ENCODE measurements at places on chromosomes 2 and 18.
A peak's percentile ranks its signal among the peaks of the same experiment; 100 is the strongest.

GRCh38 chr2:119160361-119160990 is 1.9 kb upstream of the C1QL2 start:
- DNase-seq = no peak

DNA sequence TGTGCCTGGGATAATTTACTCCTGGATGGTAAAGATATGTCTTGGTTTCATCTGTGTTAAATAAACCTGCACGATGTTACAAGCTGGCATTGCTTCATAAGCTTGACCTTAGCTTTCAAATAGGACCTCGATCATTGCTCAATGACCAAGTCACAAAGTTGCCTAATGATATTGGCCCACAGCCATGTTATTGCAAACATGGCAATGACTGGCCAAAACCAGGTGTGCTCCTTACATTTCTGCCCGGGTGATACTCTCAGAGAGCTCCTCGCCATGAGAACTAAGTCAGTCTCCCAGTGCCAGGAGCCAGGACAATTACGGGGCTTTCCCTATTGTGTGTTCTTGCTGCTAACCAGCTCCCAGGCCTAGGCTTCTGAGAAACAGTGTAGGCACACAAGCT is 72.5 kb upstream of the CYP1B1 start:
- DNase-seq = no peak

- no peak for DNase-seq
These were observed 108.8 kb upstream of the TRIB2 start for GRCh38 chr2:12607971-12608370.

- DNase-seq = no peak
These were observed 322.8 kb downstream of the STK39 start for GRCh38 chr2:167924556-167924955.

GRCh38 chr2:71526141-71526540 is 72.8 kb downstream of the DYSF start:
- no peak for DNase-seq

GRCh38 chr18:24561369-24561965 is 101.0 kb downstream of the HRH4 start:
- no peak for DNase-seq

GRCh38 chr2:232299927-232300674 is 78.5 kb upstream of the ALPP start:
- no peak for DNase-seq

DNA sequence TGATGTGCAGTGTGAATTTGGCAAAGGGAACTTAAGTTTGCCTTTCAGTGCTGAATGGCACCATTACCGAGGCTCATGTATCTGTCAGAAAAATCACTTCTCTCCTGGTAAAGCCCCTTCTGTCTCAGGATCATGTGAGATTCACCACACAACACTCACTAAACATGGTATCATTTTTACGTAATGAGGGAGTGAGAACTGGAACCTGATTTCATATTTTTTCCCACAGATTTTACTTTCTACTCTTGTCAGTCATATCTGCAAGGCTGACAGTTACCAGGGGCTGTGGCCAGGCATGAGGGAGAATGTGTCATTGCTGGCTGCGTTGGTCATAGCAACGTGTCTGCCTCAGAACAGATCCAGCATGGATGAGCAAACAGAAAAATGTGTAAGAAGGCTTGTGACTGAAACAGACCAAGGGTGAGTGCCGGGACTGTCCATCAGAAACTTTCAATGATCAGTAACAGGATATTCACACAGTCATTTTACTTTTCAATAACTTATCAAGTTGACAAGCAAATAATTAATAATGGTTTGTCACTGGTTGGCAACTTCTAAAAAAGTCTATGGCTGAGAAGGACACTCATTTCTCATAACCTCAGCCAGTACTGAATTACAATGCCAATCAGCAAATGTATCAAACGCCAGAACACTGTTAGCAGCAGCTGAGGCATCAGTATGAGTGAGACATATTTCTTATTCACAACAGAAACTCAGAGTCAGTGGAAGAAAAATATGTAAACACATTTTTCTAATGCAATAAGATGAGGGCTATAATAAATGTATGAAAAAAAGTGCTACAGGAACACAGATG is 100.5 kb downstream of the CDC42EP3 start:
- no peak for DNase-seq

GRCh38 chr2:236143811-236144210 is 24.4 kb downstream of the GBX2 start:
- DNase-seq = no peak

DNA sequence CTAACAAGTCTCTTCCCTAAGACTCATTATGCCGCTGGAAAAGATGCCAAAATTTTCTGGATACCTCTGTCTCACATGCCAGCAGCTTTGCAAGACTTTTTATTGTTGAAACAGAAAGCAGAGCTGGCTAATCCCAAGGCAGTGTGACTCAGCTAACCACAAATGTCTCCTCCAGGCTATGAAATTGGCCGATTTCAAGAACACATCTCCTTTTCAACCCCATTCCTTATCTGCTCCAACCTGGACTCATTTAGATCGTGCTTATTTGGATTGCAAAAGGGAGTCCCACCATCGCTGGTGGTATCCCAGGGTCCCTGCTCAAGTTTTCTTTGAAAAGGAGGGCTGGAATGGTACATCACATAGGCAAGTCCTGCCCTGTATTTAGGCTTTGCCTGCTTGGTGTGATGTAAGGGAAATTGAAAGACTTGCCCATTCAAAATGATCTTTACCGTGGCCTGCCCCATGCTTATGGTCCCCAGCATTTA is 26.3 kb downstream of the DHRS9 start:
- no peak for DNase-seq

DNA sequence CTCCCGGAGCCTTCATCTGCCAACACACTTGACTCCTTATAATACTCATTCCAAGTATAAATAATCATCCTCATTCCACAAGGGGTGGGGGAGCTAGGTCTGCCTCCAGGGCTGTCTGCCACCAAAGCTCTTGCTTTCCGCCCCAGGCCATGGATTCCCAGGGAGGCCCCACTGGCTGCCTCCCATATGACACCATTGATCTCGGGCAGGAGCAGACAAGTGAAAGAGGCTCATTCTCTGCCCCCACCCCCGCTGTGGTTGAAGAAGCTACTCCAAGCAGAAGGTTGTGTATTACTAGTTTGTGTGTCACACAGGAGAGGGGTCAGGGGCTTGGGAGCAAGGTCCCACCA is 99.5 kb downstream of the MRO start:
- DNase-seq = no peak

DNA sequence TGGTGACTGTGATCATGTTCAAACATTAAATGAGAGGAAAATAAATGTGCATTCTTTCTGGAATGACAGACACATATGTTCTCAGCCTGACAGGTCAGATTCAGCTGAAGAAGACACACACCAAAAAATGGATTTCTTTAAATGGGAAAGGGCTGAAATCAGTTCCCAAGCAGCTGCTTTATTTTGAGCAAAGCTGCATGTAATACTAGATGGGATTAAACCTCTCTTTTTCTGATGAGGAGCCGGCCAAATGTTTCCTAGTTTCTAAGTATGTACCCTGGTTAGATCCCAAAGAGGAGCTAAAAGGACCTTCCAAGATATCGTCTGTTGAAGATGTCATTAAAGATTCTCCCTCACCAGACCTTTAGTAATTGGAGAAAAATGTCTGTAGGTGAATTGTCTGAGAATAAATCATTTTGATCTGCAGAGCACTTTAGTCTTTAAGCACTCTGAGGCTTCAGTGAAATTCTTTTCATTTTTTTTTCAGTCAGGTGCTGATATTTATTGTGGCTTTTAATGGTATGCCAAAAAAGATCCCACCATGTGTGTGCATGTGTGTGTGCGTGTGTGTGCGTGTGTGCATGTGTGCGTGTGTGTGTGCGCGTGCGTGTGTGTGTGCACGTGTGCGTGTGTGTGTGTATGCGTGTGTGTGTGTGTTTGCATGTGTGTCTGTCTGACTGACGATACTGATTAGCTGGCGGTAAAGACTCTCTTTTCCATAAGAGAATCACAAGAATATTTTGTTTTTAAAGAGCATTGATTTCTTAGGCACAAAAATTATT is 175.8 kb downstream of the IRS1 start:
- peak; percentile 40 for DNase-seq
